ENCODE measurements at places on chromosomes 2 and 18.

GRCh38 chr2:236673126-236673822 is 103.6 kb downstream of the ACKR3 start:
- DNase-seq: no peak

DNA sequence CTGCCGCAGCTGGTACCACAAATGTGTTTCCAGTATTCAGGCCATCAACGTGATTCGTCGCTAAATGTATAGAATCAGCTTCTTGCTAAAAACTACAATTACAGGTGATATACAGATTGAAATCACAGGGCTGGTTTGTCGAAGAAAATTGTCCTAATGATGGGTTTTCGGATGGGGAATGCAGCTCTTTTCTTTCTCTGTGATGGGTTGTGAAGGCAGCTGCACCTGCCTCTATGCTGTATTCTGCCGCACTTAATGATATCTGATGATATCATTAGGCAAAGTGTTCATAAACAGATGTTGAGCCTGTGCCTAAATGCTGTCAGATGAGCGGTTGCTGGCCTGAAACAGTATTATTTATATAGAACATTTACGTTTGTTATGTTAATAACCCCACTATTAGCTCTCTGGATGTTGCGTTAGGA is 218.1 kb downstream of the ARHGAP15 start:
- no peak for DNase-seq

DNA sequence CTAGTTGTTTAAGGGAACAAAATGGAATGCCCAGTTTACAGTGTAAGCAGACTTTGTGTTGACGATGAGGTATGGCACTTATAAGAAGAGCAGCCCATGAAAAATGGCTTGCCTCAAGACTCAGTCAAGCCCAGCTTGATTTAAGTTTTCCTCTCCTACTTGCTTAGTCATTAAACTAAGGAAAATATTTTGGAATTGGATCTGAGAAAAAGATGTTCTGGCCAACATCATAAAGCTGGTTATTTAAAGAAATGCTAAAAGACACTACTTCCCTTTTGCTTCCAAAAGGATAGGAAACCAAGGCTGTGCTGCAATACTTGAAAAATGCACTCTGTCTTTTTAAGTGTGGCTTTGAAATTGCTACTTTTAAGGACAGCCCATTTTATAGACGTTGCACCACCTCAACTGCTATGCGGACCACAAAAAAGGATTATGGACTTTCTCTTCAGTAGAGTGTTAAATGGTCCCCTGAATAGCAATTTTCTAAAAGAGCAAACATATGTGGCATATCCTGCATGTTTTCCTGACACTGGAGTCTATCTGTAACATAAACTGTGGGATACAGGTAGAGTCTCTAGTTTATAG is 32.1 kb downstream of the CCDC141 start:
- DNase-seq: no peak

DNA sequence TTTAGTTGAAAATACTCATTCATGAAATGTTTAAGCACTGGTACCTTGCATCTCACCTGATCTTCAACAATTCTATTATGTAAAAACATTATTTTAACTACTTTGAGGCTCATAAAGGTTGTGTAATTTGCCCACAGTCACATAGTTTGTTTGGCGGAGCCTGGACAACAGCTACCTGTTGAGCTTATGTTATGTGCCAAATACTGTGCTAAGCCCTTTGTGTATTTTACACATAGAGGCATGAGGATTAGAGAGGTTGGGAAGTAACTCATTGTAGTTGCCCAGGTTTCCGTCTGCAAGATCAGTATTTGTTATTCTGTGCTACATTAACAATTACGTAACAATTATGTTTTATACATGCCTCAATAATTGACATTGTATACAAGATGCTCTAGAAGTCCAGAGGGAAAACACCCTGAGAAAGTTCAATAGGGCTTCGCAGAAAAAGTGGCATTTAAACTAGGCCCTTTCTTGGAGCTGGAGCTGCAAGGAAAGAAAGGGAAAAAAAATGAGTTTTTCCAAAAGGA is 80.4 kb downstream of the BOLA3 start:
- no peak for DNase-seq

DNA sequence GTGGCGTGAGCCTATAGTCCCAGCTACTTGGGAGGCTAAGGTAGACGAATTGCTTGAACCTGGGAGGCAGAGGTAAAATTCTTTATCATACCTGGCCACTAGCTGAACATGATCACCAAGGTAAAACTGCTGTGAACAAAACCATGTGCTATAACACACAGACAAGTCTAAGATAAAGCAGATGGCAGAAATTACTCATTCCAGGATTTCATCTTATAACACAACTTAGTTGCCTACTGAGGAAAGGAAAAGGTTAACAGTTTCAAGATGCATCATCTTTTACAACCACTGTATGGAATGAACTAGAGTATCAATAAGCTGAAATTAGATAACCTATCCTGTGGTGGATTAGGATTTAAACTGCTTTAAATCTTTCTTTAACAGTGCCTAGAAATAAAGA is 8.3 kb downstream of the ARL5A start:
- no peak for DNase-seq

GRCh38 chr2:50355891-50356290 is 676.0 kb downstream of the NRXN1 start:
- no peak for DNase-seq

- DNase-seq: no peak
Measured at GRCh38 chr2:120161190-120161589, 62.0 kb downstream of the TMEM185B start.

GRCh38 chr2:156512451-156512850 is 76.3 kb downstream of the GPD2 start:
- DNase-seq: peak; percentile 63

- no peak for DNase-seq
Measured at GRCh38 chr2:157769856-157770255, 106.3 kb downstream of the ACVR1 start.

DNA sequence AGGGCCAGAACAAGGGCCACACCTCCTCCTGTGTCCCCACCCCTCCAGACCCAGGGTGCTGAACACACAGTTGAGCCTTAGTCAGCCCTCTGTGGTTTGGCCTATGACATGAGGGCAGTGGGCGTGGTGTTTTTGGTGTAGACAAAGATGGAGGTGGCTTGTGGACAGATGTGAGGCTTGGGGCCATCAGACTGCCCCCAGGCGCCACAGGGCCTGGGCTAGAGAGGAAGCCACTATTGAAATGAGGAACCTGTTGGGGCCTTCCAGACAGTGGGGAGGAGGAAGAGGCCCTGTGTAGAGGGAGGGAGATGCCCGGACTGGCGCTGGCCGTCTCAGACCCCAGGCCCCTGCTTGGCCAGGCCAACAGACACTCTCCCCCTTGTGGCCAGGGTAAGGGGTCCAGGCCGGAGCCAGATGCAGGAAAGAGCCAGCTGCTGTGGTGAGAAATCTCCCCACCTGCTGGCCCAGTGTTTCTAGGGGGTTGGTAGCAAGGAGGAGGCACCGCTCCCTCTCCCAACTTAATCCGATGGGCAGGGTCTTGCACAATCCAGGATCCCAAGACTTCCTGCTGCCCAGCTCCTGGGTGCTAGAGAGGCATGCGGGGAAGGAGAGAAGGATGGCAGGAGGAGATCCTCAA is 53.8 kb downstream of the SMAD7 start:
- no peak for DNase-seq

GRCh38 chr2:100632759-100633158 is 70.0 kb downstream of the PDCL3 start:
- DNase-seq: no peak

- DNase-seq: no peak
Measured at GRCh38 chr2:189662669-189663226, 1.5 kb downstream of the ASNSD1 start.

- DNase-seq: no peak
Measured at GRCh38 chr2:148906124-148906523, 31.1 kb downstream of the KIF5C start.

GRCh38 chr2:109144721-109145120 is 15.7 kb downstream of the SH3RF3 start:
- DNase-seq: no peak

DNA sequence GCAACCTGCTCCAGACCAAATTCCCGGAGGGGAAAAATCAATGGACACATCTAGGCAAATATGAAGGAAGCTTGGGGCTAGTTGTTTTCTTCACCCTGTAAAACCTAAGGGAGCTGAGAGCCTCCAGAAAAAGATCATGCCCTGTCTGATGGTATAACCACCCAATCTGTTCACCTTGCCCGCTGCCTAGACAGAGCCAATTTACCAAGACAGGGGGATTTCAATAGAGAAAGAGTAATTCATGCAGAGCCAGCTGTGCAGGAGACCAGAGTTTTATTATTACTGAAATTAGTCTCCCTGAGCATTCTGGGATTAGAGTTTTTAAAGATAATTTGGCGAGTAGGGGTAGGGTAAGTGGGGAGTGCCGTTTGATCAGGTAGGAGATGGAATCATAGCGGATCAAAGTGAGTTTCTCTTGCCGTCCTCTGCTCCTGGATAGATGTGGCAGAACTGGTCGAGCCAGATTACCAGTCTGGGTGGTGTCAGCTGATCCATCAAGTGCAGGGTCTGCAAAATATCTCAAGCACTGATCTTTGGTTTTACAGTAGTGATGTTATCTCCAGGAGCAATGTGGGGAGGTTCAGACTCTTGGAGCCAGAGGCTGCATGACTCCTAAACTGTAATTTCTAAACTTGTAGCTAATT is 35.1 kb upstream of the B4GALT6 start:
- DNase-seq: no peak

GRCh38 chr2:71894261-71894660 is 253.4 kb downstream of the CYP26B1 start:
- DNase-seq: no peak

- DNase-seq: no peak
Measured at GRCh38 chr2:55399815-55400214, 19.8 kb downstream of the CCDC88A start.

DNA sequence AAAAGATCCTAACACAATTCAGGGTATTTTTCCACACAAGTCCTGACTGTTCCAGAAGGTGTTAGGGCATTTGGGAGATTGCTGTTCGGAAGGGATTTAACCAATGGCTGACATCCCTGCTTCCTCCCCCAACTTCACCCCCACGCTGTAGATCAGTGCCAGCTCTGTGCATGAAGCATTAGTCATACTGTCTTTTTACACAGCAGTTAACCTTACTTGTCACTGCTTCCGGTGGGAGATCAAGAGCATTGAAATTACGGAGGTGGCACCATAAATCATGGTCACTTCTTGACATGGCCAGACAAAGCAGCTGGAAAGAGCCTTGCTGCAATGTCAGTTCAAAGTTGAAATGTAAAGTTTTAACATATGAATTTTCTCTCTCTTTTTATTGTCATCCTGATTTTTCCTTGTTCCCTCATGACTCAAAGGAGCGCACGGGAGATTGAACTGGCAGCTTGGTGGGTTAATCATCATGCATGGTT is 70.2 kb downstream of the HRH4 start:
- DNase-seq: peak; percentile 43

GRCh38 chr18:6546229-6546628 is 131.5 kb upstream of the L3MBTL4 start:
- DNase-seq: no peak

DNA sequence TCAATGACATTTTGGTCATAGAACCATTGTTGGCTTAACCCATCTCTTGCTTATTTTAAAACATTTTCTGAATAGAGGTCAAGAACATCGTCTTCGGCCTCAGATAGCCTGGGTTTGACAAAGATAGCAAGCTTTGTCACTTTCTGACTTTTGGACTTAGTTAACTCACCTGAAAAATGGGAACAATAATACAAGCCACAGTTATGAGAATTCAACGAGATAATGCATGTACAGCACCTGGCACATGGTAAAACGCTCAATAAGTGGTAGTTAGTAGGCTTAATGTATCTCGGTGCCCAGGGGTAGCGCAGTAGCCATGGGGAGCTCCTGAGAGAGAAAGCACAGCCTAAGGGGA is 446 bp upstream of the COPS7B start:
- no peak for DNase-seq

Measured in DMS53 (cell line).